ENCODE measurements at places on chromosomes 2 and 18.

- no peak for DNase-seq
These were observed 5.7 kb downstream of the SLC5A7 start for GRCh38 chr2:107992069-107992468.

DNA sequence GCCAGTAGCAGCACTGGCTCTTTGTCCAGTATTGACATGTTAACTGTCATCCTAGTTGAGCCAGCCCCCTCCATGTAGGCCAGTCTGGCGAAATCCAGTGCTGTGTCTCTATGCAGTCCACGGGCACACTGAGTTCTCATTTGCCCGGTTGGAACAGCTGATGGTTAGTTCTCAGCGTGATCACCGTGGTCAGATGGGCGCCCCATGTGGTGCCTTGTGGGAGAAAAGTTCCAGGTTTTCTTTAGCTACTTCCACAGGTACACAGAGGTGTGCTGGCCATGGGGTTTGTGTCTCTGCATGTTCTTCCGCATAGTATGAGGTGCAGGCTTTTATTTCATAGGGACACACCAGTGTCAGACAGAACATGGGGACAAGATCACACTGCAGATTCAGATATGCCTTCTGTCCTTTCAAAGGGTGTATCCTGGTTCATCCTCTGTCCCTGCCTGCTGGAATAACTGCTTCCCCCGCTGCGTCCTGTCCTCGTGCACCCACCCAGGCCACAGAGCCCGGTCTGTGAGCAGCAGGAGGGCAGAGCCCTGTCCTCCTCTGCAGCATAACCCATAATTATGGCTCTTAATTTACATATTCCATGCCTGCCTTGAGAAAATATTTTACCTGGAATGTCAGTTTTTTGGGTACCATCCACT is 334.1 kb downstream of the GBX2 start:
- DNase-seq = no peak

- DNase-seq = no peak
These were observed 21.1 kb upstream of the MBOAT2 start for GRCh38 chr2:9024575-9024974.

GRCh38 chr2:137935591-137935990 is 28.7 kb upstream of the HNMT start:
- no peak for DNase-seq

DNA sequence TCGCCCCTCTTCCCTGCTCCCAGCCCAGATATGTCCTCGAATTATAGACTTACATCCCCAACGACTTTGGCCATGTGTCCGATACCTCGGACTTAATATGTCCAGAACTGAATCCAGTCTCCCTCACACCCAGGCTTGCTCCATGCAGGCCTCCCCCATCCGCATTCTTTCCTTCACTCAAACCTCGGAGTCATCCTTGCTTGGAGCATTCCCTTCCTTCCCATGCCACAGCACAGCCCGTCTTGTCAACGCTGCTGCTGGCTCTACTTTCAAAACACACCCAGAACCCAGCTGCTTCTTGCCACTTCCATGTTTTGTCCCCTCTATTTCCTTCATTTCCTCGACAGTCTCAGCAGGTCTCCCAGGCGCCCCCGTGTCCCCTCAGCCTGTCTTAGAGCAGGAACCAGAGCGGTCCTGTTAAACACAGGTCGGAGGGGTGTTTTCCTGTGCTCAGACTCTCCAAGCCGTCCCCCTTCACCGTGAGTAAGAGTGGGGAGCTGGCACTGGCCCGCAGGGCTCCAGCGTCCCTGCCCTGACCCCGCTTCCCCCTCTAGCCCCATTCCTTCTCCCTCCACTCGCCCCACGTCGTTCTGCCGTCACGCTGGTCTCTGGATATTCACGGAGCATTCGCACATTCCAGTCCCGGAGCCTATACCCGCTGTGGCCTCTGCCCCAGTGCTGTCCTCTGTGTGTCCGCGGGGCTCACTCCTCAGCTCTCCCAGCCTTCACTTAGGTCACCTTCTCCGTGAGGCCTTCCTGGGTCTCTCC is 54.4 kb downstream of the VAPA start:
- DNase-seq = no peak

- no peak for DNase-seq
These were observed 30.1 kb upstream of the MCFD2 start for GRCh38 chr2:46945671-46946070.

GRCh38 chr2:38540580-38541286 is 62.0 kb downstream of the HNRNPLL start:
- DNase-seq = no peak
